ENCODE measurements at places on chromosomes 16 and 17.

- no peak for DNase-seq
Measured at GRCh38 chr17:61299517-61300513, 99.8 kb upstream of the TBX2 start.

- DNase-seq: peak; percentile 10
Measured at GRCh38 chr16:8866118-8866883, 2.5 kb downstream of the CARHSP1 start.

- DNase-seq: no peak
Measured at GRCh38 chr17:9958586-9959281, 53.7 kb upstream of the RCVRN start.

DNA sequence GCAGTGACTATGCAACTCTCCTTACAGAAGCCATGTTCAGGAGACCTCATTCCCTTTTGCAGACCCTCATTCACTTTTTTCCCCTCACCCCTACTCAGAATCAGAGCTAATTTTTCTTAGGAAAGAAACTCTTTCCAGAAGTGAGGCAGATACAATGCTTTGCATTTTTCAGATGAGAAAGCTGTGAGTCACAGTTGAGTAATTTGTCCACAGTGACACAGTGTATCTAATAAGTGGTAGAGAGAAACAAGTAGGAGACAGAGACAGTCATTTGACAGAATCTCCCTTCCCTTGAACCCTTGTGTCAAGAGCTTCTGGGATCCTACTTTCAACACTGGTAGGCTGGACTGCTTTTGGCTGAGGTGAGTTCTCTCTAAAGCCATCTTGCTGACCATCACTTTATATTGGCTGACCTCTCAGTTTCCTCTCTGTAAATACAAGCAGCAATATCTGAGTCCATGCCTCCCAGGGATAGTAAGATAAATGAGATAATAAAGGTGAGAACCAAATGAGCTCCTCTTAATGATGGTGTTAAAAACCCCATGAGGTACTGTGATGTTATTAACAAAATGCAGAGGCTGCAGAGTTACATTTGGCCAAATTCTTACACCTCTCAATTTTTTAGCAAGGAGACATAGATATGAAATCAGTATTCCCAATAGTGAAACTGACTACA, 130.8 kb downstream of the CA10 start:
- no peak for DNase-seq

DNA sequence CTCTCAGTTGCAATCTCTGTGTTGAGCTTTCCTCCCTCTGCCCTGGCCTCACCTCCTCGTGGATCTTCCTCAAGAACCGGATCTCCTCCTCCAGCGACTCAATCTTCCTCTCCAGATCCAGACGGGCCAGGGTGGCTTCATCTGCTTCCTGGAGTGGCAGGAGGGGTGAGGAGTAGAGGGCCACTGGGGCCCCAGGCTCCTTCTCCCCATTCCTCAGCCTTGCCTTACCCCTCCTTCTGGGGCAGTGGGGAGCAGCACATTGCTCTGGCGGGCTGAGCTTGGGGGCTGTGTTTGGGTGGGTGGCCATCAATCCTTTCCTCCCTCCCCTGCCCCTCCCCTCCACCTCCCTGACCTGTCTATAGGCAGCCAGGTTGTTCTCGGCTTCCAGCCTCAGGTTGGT, 1.6 kb downstream of the GFAP start:
- no peak for DNase-seq

DNA sequence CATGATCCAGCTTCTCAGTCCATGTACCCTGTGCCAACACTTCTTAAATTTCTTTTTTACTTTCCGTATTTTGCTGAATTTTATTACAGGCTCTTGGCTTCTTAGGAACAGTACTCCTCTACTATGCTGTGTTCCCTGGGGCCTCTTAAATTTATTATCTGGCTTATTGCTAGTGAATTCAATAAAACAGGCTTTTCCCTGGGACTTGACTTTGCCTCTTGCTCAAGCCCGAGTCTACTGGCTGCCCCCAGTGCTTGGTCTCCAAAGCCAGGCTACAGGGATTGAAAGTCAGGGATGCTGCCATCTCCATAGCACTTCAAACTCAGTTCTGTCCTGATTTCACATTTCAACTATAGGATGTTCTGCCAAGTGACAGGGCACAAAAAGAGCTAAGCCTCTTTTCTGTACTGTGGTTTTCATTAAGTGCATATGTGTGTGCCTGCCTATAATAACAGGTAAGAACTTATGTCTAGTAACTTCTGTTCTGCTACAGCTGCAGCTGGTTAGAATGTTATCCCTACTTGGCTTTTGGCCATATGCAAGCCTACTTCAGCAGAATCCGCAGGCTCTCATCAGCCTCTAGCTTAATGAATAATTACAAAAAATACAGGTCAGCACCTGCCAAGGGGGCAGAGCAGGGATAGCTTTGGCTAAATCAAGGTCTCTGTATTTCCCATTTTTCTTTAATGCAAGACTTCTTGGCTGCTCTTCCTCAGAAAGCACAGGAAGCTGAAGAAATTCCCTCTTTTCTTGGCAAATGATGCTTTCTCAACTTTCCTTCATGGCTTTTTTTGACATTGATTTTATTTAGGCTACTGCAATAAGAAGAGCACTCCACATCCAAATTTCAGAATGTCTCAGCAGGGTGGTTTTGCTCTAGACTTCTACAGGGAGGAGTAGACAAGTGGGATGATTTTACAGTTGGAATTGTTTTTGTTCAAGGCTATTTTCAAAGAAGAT, 8.2 kb downstream of the FAM20A start:
- DNase-seq: peak; percentile 88
